ENCODE measurements at places on chromosomes 4 and X.

- no peak for DNase-seq
These were observed 158.1 kb upstream of the CXorf66 start for GRCh38 chrX:140123446-140123845.

DNA sequence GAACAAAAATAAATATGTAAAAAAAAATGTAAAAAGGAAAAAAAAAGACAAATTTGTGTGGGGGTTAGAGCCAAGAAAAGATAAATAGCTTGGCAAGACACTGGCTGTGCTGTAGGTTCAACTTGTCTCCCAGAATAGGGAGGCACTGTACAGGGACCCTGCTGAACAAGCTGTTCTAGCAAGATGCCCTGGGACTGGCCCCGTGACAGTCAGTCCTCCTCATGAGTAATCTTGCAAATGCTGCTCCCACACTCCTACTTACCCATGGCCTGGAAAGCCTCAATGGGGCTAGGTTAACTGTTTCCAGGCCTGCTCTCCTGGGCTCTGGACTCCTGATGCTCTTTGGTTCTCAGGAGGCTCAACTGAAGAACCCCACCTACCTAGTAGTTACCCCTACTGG, 106.8 kb downstream of the ATG4A start:
- no peak for DNase-seq

- DNase-seq = no peak
These were observed 57.0 kb upstream of the GBA3 start for GRCh38 chr4:22635692-22636091.

DNA sequence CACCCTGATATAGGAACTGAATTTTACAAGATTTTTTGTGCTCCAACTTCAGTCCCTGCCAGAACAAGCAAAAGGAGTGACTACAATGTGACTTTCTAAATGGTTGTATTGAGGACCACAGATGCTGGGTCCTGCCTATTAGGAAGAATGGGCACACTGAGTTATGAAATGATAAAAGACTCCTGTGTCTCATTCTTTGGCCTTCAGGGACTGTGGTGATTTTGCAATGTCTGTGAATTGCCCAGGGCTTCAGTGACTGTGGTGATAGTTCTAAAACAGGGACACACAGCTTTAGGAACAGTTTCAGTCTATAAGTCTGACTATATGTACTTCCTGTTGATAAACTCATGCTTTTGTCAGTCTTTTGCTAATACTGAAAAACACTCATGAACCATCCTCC, 210.2 kb downstream of the DMD start:
- no peak for DNase-seq

- no peak for DNase-seq
These were observed 201.0 kb downstream of the FBXW7 start for GRCh38 chr4:152334931-152335330.

- DNase-seq = no peak
These were observed 36.1 kb downstream of the COPS4 start for GRCh38 chr4:83071116-83071515.
